IMR-90 (cell line): ENCODE measurements at places on chromosomes 3 and 15. TPM values are rescaled to one million over a fixed set of nuclear protein-coding genes. Genes with fewer than 3 reads are reported as not detected.

- no peak for DNase-seq
These were observed 1156.1 kb downstream of the TBL1XR1 start for GRCh38 chr3:176041185-176041584.

DNA sequence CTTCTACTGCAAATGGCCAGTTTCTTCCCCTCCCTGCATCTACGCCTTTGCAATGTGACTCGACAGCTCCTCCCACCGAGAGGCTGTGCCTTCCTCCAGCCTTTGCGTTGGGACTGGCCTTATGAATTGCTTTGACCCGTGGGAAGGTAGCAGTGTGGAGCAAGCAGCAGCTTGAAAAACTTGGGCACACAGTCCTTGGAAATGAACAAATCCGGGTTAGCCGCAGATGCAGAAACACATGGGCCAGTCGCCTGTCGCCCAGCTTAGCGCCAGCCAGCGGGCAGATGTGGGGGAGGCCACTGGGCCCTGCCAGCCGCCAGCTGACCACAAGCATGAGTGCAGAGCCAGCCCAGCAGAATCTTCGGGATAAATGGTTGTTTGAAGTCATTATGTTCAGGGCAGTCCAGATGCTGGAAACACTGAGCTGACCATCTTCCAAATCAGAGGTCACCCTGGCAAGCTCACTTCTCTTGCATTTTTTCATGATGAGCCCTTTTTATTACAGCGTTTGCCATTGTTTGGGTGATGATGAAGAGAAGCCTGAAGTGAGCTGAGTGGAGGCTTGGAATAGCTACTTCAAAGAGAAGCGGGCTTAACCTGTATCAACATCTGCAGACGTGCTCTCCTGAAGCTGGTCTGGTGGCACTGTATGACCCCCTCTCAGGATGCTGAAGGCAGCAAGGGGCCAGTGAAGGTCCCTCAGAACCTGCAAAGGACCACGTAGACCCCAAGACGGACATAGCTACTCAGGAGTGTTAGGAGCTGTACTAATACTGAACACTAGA, 9.8 kb downstream of the SELENOS start:
- DNase-seq, result peak; percentile 91

GHSR gene
- not detected in 2 replicates for total RNA-seq

DNA sequence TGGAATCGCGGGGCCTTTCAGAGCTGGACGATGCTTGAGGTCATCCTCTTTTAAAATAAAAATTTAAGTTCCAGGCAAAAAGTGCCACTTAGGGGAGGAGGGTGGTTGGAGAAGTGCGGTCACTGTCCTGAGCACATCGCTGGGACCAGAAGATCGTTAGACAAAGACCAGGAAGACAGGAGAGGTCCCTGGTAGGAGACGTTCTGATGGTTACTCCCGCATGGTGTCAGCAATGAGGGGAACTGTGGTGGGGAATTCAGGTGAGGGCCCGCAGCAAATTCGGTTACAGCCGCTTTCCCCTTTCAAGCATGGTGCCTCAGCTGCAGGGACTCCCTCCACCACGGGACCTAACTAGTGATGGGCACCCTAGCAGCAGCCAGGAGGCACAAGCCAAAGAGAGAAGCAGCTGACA, 1.0 kb upstream of the ISY1 start:
- peak; percentile 8 for DNase-seq

DNA sequence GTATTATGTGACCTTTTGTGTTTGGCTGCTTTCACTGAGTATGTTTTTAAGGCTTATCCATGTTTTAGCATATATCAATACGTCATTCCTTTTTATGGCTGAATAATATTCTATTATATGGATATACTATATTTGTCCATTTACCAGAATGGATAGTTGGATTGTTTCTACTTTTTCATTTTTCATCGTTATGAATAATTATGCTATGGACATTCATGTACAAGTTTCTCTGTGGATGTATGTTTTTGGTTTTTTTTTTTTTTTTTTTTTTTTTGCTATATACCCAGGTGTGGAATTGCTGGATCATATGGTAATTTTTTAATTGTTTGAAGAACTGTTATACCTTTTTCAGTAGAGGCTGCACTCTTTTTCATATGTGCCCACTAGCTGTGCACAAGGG, 23.5 kb downstream of the DOCK3 start:
- no peak for DNase-seq

GRCh38 chr3:197354568-197355001, 56.2 kb upstream of the DLG1 start:
- peak; percentile 73 for DNase-seq

DNA sequence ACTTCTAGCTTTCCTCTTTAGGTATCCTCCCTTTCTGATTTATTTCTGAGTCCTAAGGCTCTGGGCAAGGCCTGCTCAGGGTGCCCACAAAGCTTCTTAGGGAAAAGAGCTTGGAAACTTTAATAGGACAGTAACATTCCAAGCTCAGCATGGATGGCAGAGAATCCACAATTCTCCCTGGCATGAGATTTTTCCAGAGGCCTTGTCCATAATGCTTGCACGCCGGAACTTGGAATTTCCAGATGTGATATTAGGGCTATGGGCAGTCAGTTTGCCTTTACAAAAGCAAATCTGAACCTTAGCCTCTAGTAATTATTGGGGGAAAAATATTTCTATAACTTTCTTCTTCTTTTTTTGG, 139.0 kb upstream of the RBMS3 start:
- no peak for DNase-seq

GRCh38 chr3:192887047-192887446, 30.6 kb downstream of the MB21D2 start:
- DNase-seq, result peak; percentile 52

DNA sequence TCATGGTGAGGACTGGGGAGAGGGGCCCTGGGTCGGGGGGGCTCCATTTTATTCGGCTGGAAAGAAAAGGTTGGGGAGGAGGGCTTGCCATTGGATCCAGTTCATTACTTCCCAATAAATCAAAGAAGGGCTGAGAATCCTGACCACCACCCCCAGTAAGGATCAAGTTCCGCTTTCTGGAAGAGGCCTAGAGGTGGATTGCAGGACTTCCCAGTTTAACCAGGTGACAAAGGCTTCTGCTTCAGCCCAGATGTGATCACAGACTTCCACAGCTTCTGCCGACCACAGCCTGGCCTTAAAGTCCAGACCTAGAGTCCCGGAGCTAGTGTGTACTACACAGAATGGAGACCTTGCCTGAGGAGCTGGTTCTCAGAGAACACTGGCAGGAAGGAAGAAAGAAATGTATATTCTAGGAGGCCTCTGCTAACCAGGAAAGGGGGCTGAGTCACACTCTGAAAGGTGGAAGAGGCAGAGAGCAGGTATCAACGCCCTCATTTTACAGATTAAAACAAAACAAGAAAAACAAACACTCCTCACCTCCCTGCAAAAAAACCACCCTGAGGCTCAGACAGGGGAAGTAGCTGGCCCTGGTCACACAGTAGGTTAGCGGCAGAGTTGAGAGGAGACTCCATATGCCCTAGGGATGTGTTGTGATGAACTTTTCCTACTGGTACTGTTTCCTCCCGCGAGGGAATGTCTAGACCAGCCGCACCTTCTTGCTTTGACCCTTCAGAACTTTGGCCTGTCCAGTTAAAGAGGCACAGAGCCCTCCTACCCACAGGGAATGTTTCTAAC, 1.1 kb upstream of the CEMIP start:
- no peak for DNase-seq

DNA sequence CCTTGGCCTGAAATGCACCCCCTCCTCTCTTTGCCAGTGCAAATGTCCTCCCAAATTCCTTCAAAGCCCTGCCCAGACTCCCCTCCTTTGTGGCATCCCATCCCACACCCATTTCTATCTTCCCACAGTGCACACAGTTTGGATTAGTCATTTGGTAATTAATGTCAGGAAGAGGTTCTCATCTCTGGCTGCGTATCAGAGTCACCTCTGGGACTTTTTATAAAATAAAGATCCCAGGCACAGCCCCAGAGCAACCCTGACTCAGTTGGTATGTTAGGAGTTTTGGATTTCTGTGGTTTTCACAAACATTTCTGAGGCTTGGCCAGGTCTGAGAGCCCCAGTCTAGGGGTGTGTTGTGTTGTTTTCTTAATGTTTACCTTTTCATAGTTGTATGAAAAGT, 41.6 kb downstream of the C3orf20 start:
- no peak for DNase-seq

SLC6A20 gene
- total RNA-seq, result not detected in 2 replicates

IGF2BP2 gene
- 88.2 and 126 TPM in 2 replicates for total RNA-seq

DNA sequence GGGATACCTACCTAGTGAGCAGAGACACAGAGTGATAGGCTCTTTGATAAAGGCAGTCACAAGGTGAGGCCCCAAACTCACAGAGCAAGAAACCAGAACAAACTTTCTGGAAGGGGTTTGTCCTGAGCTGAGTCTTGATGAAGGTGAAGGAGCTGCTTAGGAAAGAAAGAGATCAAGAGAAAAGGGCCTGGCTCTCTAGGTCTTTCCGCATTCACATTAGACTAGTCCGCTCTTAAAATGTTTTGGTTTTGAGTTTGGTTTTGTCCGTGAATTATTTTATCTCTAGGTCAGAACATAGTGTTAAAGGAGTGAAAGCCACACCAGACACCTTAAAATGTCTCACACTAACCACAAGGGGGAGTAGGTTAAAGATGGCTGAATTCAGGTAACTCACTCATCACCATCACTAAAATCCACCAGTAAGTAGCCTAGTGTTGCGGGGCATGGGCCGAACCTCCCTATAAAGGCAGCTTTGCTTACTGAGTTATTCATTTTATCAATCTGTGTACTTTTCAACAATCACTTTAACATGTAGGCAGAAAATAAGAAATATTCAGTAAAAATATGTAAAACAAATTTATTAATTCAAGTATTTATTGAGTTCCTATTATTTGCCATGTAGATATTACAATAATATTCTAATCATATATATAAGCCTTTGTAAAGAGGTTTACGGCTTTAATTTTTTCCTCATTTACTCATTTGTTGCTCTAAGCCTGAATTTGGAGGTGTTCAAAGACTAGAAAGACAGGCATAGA, 121.5 kb upstream of the TSC22D2 start:
- DNase-seq, result peak; percentile 51

ANKUB1 gene
- not detected in 2 replicates for total RNA-seq

DNASE1L3 gene
- total RNA-seq, result not detected in 2 replicates

DNA sequence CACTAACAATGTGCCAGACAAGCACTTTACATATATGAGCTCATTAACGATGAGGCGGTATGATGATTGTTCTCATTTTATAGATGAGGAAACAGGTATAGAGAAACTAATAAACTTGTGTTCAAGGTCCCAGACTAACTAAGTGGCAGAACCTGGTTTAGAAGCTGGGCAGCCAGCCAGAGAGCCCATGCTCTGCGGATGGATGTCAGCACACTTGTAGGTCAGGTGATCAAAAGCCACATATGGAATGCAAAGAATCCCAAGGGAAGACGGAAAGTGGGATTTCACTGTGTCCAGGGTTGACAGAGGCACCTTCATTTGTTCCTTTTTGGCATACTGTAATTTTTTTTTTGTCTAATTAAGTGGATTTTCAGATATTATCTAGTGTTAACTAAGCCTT, 103.7 kb downstream of the EFL1 start:
- no peak for DNase-seq

- DNase-seq, result no peak
These were observed 273.6 kb downstream of the SHOX2 start for GRCh38 chr3:157832588-157832987.

RETNLB gene
- total RNA-seq, result not detected in 2 replicates
